ENCODE measurements at places on chromosomes 16 and 17. TPM values are rescaled to one million over a fixed set of nuclear protein-coding genes. Genes with fewer than 3 reads are reported as not detected.

Gene SPEM1
- 0.21 TPM for polyA plus RNA-seq

Gene SCNN1B
- polyA plus RNA-seq, result 2.7 TPM

Gene NOTUM
- polyA plus RNA-seq, result 4.7 TPM

Gene CIITA
- 1.1 TPM for polyA plus RNA-seq

DNA sequence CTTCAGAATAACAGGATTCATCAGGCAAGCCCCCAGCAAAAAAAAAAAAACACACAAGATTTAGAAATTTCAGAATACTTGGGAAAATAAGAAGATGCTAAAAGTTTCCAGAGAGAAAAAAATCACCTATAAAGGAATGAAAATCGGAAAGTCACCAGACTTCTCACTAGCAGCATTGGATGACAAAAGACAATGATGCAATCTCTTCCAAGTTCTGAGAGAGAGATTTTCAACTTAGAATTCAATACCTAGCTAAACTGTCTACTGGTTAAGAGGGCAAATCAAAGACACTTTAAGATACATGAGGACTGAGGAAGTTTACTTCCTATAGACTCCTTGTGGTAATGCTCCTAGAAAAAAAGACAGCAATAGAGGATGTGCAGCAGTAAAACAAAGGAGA lies 23.9 kb upstream of the TNS4 start:
- H3K4me3 ChIP-seq, result no peak overlapping the region
- H3K27me3 ChIP-seq, result no peaks in the 10 kb centered on the region
- H3K27ac ChIP-seq, result no peak overlapping the region
- H3K36me3 ChIP-seq, result no peaks in the 10 kb centered on the region
- H3K4me1 ChIP-seq, result no peaks in the 10 kb centered on the region

DNA sequence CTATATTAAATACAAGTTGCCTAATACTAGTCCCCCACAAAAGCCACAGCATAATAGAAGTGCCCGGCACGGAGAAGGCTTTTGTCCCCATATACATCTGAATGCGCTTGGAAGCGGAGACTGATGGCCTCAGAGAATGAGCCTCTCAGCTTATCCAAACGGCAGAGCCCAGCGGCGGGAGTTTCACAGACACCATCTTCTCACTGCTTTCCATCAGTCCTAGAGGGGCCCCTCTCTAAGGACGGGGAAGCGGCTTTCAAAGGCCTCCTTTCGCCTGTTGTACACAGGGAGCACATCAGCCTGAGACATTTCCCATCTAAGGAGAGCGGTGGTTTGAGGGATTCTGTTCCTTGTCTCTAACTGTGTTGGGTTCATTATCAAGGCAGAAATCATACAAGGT lies 16.9 kb downstream of the NXN start:
- H3K27me3 ChIP-seq, result no peaks in the 10 kb centered on the region
- no peaks in the 10 kb centered on the region for H3K36me3 ChIP-seq
- peaks cover 34% of the 10 kb centered on the region for H3K4me1 ChIP-seq
- peak overlapping the region; percentile 93 for H3K27ac ChIP-seq
- DNase-seq, result no peak

GRCh38 chr17:41144846-41145245 lies 4.5 kb upstream of the KRTAP4-6 start:
- H3K27me3 ChIP-seq, result no peaks in the 10 kb centered on the region
- no peak for DNase-seq
- H3K27ac ChIP-seq, result no peak overlapping the region
- H3K36me3 ChIP-seq, result no peaks in the 10 kb centered on the region

Data from hepatocyte (in vitro differentiated cells).